Occipital lobe (tissue), 3 donors: ENCODE measurements at places on chromosomes 6 and 20. TPM values are rescaled to one million over a fixed set of nuclear protein-coding genes. Genes with fewer than 3 reads are reported as not detected.

Gene LY6G6F
- total RNA-seq = not detected

Gene RIMS4
- 77.5 TPM for total RNA-seq

Gene ADGB
- total RNA-seq = 0.94 TPM

Gene RNF144B
- total RNA-seq = 3.1 TPM

Gene COL10A1
- total RNA-seq = not detected

Gene LST1
- total RNA-seq = 0.94 TPM

Gene EGFL8
- 7.5 TPM for total RNA-seq

Gene PAQR8
- 12.8 TPM for total RNA-seq

Gene TENT5A
- total RNA-seq = 3.4 TPM

Gene SLC52A3
- not detected for total RNA-seq

Gene TP53TG5
- total RNA-seq = not detected

Gene CUL7
- total RNA-seq = 12.8 TPM

Gene VGLL2
- total RNA-seq = not detected

Gene ZSCAN16
- 14.7 TPM for total RNA-seq

Gene ADAM33
- total RNA-seq = 3.6 TPM

Gene VIP
- 4.8 TPM for total RNA-seq

Gene KCNG1
- 41.3 TPM for total RNA-seq

Gene HLA-DMB
- 2.0 TPM for total RNA-seq

Gene PBX2
- total RNA-seq = 18.1 TPM

Gene NRSN1
- total RNA-seq = 27.9 TPM

Gene SOBP
- total RNA-seq = 56.9 TPM

Gene ULBP2
- 5.3 TPM for total RNA-seq

Gene ZBTB24
- 14.8 TPM for total RNA-seq

Gene WFDC10B
- not detected for total RNA-seq

Gene OR10C1
- total RNA-seq = not detected

Gene OPRM1
- total RNA-seq = 1.7 TPM

Gene SUPT3H
- total RNA-seq = 15.3 TPM

Gene DLL1
- 11.9 TPM for total RNA-seq

Gene GSTA2
- not detected for total RNA-seq

Gene F13A1
- 8.4 TPM for total RNA-seq

Gene DNAH8
- total RNA-seq = under 0.01 TPM

Gene BLTP3A
- total RNA-seq = 6.1 TPM

Gene NQO2
- total RNA-seq = 8.0 TPM

Gene TMC2
- 1.7 TPM for total RNA-seq

Gene GPR6
- not detected for total RNA-seq

Gene SLC17A2
- total RNA-seq = not detected

Gene DOK5
- 350 TPM for total RNA-seq

Gene BPIFB1
- total RNA-seq = not detected

Gene PSORS1C2
- total RNA-seq = not detected

Gene LGSN
- 0.47 TPM for total RNA-seq

Gene MYB
- 1.7 TPM for total RNA-seq

Gene ZSCAN23
- total RNA-seq = 16.2 TPM

Gene TREM2
- 10.5 TPM for total RNA-seq

Gene MAP3K7
- total RNA-seq = 56.8 TPM

Gene KIF25
- not detected for total RNA-seq

Gene FRK
- 0.31 TPM for total RNA-seq

Gene SLC35F1
- total RNA-seq = 112 TPM

Gene SLC2A10
- 7.5 TPM for total RNA-seq

Gene BMP6
- 6.9 TPM for total RNA-seq

Gene LY86
- 2.2 TPM for total RNA-seq

Gene SAMD10
- 6.4 TPM for total RNA-seq

Gene RSPH4A
- 2.7 TPM for total RNA-seq

Gene TXLNB
- total RNA-seq = 0.62 TPM

Gene RBBP8NL
- total RNA-seq = not detected

Gene SIRT5
- total RNA-seq = 23.2 TPM

Gene RGS17
- total RNA-seq = 119 TPM

Gene ZC3H12D
- total RNA-seq = 1.1 TPM
